ENCODE measurements at places on chromosomes 1 and 21.

DNA sequence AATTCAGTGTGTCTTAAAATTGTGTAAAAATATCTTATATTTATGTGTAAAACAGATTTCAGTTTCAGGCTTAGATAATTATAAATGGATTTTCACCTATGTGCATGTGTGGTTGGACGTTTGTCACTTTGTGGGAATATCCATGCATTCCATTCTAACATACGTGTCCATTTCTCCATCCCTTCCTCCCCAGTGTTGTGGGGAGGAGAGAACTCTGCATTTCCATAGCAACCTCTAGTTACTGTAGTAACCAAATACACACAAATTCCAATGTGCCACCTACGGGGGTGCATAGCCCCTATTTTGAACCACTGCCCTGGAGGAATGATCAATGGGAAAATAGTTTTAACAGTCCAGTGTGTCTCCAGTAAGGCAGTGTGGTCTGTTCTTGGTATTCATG is 79.0 kb downstream of the RASAL2 start:
- DNase-seq, result no peak

DNA sequence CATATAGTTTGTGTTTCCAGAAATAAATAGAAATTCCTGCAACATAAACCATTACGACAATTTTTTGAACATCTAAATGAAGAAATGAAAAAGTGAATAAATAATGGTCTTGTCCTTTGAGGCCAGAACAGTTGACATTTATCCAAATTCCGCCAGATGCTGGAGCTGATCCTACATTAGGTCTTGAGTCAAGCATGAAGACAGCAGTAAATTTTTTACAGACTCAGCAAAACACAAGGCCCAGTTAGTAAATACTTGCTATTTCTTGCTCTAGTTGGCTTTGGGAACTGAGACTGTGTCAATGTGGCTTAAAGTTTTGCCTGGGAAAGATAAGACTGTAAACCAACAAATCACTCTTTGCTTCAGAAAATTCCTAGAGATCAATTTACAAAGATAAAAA is 540.1 kb upstream of the RGS18 start:
- no peak for DNase-seq

- DNase-seq, result no peak
These were observed 34.3 kb upstream of the SLC16A1 start for GRCh38 chr1:112990271-112990670.

DNA sequence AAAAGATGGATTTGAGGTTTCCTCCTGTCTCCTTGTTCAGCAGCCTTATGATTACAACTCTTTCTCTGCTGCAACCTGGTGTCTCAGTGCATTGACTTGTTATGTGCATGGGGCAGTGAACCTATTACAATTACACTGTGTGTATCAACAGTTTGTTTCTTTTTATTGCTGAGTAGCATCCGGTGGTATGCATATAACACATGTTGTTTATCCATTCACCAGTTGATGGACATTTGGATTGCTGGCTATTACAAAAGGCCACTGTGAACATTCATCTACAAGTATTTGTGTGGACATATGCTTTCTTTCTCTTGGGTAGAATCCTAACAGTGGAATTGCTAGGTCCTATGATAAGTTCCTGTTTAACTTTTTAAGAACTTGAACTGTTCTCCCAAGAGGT is 65.9 kb downstream of the FMO4 start:
- no peak for DNase-seq

DNA sequence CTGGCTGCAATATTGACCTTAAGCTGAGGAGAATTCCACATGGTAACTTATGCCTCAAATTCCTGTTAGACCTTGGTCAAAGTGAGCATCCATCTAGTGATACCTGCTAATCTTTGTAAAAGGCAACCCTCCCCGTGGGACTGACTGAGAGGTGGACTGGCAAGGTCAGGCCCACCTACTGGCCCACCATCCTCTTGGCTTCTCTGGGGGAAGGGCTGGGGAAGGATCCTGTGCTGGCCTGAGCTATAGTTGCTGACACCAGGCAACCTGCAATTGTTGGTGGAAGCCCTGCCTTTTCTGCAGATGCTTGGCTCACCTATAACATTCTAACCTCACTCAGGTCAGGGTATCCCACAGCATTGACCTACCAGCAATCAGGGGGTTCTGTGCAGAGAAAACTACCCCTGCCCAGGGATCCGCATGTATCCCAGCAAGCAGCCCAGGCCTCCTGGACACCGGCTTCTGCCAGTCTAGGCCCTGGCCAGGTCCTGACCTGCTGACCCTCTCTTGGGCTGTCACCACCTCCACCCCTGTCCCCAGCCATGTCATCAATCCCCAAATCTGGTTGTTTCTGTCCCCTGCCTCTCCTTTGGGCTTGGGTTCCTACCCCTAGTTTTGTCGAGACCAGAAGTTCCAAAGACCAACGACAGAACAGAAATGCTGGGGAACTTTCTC is 108.1 kb upstream of the EDN2 start:
- no peak for DNase-seq

All from left hindlimb (tissue), 1 donor.